ENCODE measurements at places on chromosomes 1 and 21.

DNA sequence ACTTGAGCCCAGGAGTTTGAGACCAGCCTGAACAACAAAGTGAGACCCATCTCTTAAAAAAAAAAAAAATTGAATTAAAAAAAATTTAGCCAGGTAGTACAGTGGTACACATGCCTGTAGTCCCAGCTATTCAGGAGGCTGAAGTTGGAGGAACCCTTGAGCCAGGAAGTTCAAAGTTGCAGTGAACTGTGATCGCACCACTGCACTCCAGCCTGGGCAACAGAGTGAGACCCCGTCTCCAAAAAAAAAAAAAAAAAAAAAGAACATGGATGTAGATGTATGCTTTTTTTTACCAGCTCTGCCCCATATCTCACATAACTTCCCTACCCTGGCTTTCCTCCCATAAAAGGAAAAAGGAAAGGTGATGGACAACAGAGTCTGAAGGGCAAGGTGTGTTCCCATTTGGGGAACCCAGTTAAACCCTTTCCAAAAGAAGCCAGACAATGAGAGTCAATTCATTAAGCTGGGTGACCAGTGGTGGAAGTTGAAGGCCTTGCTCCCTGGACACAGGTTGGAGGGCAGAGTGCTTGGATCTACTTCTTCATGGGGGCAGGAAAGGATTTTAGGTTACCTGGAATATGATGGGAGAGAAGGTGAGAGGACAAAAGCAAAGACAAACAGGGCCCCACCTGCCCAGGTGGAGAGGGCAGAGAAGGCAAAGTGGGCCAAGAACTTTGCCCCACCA lies 2.9 kb downstream of the KRTCAP2 start:
- no peak for DNase-seq

DNA sequence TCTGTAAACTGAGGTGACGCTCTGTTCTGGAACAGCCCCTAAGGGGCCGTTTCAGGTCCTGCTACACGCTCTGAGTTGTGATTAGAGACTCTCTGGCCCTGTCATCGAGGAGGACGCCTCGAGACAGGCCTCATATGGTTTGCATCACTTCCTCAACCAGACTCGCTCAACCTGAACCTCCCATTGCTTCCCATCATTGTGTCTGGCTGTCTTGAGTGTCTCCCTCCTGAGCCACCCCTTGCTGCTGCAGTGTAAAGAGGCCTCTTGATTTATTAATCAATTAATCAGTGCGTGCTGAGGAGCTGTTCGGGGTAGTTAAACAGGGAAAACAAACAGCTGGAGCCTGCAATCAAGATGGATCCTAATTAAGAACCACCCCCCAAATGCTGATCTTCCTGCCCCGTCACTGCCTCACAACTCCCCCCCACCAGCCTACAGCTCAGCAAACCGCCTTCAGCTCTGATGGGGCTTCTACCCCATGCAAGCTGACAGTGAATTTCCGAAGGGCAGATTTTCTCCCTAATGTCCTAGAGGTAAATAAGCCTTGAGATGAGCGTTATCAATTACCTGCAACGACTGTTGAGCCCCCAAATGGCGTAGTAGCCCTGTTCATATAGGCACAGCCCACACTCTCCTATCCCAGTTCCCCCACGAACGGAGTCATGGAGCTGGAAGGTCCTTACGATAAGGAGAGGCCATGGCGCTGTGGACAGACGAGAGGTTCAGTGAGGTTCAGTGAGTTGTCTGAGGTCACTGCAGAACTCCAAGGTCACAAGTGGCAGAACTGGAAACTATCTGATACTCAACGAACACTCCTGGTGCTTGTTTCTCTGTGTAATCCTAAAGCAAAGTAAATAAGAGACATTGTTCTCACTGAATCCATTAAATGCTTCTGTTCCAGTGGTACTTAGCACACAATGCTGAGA lies 210.6 kb downstream of the KIF26B start:
- no peak for DNase-seq

DNA sequence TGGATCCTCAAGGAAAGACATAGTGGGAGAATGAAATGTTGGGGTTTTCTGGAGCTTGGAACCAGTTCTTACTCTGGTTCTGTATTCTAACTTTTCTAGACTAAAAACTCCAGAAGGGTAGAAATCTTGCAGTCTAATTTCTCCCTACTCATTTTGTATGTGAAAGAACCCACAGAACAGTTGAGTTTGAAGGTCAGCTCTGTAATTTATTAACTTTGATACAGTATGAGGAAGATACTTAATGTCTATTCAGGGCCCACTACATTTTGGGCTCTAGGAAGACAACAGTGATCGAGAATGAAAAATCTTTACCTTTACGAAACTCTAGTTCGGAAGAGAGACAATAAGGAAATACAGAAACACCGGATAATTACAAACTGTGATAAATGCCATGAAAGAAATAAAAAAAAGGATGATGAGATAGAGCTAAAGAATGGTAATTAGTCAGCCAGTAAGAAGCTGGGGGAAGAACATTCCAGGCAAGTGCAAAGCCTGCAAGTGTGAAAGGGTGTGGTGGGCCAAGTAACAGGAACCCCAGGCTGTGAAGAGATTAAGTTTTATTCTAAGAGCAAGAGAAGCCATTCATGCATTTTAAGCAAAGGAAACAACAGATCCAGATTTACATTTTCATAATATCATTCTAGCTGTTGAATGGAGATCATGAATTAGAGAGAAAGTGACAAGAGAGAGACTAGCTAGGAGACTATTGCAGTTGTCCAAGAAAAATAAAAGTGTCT lies 159.9 kb upstream of the HMCN1 start:
- no peak for DNase-seq

DNA sequence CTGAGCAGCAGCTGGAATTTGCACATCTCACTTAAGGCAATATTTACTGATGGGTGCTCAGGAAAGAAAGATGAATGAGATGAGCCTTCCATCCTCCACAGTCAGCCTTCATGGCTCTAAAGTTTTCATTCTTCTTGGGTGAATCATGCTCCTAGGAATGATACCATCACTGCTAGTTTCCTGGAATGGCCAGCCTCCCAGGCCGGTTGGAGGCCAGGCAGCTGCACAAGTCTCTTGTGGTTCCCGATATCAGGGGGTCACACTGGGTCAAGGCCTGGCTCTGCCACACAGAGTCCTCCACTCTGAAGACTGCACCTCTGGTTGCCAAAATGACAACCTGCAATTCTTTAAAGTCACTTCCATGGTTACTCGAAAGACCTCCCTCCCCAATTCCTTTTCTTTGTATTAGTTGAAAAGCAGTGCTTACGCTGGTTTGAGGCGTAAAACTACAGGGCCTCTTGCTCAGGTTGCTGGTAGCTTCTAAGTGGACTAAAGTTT lies 46.2 kb upstream of the PALMD start:
- no peak for DNase-seq

- no peak for DNase-seq
These were observed 14.4 kb downstream of the UROD start for GRCh38 chr1:45026446-45026845.

DNA sequence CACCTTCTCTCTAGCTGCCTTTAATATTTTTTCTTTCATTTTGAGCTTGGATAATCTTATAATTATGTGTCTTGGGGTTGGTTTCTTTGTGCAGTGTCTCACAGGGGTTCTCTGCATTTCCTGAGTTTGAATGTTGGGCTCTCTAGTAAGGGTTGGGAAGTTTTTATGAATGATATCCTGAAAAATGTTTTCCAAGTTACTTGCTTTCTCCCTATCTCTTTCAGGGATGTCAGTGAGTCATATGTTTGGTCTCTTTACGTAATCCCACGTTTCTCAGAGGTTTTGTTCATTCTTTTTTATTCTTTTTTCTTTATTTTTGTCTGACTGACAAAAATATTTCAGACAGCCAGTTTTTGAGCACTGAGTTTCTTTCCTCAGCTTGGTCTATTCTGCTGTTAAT lies 55.4 kb upstream of the CCDC190 start:
- DNase-seq: no peak

DNA sequence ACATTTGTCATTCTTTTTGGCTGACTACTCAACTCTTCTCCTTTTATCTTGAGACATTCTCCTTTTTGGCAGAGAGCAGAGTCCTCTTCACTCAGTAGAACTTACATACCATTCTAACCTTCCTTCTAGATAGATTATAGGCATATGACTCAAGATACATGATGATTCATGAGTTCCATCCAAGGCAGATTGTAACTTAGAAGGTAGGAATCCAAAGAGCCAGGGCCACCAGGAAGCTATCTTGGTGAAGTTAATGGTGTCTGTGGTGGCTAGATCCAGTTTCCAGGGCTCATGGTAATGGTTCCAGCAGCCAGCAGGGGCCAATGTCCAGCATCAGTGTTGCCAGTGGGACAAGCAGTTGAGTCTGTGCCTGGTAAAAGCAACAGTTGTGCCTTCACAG lies 76.1 kb upstream of the KIAA0040 start:
- DNase-seq: no peak

GRCh38 chr1:181134543-181135436 lies 46.3 kb downstream of the IER5 start:
- DNase-seq: no peak

- no peak for DNase-seq
These were observed 108.6 kb downstream of the GDAP2 start for GRCh38 chr1:117820694-117821381.

DNA sequence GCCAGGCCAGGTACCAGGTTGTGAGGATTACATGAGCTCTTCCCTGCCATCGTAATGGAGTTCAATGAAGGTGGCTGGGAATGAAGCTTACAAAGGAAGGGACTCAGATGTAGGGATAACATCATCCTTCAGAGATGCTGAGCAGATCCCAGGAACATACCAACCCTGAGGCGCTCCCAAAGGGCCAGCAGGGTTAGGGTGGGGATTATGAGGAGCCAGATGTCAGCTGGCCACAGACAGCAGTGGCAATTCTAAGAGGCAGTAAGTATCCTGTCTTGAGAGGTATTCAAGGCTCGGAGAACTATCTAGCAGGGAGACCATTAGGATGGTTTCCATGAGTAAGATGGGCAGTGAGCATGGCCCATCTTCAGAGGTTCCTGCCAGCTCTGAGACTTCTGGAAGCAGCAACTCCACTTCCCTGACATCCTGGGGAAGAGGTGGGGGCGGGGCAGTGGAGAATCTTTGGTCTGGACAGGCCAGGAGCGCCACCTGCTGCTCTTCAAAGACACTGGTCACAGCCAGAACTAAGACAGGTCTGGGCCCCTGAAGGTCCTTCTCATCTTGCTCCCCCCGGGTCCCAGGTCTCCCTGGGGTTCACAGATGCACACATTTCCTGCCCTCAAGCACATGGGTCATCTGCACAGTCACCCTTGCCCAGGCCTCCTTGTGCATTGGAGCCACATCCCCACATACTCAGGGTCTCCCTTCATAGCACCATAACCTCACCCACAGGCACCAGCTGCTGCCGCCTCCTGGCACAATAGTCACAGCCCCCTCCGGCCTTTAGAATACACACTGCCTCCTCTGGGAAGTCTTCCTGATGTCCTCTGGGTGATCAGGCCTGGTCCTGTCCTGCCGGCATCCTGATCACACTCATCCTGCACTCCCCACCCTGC lies 2.7 kb upstream of the SDC3 start:
- peak; percentile 12 for DNase-seq

DNA sequence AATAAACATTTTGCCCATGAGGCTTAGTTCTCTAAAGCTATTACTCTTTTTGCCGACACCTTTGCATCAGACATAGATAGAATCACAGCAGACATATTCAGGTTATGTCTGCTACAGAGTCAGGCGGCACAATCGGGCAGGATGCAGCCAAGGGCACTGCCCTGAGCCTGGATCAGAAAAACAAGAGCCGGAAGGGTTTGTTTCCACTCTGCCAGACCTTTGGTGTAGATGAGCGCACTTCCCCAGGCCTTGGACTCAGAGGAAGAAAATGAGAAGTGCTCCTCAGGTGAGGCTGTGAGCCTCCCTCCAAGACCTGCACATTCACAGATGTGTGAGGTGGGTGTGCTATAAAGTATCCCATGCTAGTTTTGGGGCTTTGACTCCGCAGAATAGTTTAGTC lies 43.7 kb downstream of the GNG12 start:
- DNase-seq: no peak

- DNase-seq: no peak
These were observed 534 bp downstream of the C1orf56 start for GRCh38 chr1:151047925-151048644.

GRCh38 chr1:113980110-113980509 lies 836 bp downstream of the OLFML3 start:
- no peak for DNase-seq

DNA sequence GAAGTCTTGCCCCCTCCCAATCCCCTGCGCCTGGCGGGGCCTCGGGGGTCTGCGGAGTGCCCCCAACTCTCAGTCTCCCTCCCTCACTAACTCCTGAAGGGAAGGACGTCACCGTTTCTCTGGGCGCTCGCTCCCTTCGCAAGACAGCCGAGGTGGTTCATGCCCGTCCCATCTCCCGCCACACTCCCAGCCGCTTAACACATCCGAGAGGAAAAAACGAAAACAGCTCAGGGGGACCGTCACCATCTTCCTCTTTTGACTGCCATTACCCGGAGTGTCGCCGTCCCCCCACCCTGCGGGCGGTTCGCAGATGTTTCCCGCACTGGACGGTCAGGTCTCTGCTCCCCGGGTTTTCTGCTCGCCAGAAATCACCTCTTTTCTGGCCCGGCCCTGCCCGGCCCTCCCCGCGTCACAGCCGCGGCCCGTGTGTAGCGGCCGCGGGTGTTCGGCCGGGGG lies 532 bp downstream of the ERO1B start:
- DNase-seq: no peak

- no peak for DNase-seq
These were observed 122.8 kb upstream of the RAB4A start for GRCh38 chr1:229148041-229148671.

GRCh38 chr1:147892731-147893214 lies 9.8 kb upstream of the GJA8 start:
- DNase-seq: no peak

DNA sequence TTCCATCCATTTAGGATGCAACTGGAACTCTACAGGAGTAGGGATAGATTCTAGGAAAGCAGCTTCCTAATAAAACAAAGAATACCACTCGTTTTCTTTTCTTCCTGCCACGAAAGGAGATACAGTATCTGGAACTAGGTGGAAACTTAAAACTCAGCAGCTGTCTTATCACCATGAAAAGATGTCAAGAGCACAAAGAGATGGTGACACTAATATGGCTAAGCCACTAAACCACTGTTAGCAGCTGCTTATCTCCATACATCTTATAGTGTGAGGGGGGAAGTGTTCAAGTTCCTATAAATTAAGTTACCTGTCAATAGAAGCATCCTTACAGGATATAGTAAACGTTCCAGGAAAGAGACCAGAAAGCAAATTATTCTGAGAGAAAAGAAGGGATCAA lies 162.5 kb downstream of the TYW3 start:
- no peak for DNase-seq

DNA sequence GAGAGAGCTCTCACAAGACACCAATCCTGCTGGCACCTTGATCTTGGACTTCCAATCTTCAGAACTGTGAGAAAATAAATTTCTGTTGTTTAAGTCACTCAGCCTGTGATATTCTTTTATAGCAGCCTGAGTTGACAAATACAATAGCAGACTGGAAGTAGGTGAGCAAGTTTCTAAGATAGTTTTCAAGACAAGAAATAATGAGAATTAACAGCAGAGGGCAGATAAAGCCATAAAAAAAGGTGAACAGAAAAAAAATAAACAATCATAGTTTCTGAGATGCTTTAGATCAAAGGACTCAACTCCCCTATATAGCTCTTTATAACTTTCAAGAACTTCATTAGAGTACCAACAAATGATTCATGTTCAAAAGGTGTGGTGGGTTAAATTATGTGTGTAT lies 119.8 kb downstream of the PLPPR5 start:
- no peak for DNase-seq

- no peak for DNase-seq
These were observed 4.2 kb downstream of the GCLM start for GRCh38 chr1:93905051-93905450.

- DNase-seq: no peak
These were observed 9.2 kb upstream of the HOOK1 start for GRCh38 chr1:59805554-59805953.

GRCh38 chr1:62180639-62181038 lies 14.0 kb upstream of the L1TD1 start:
- no peak for DNase-seq

- DNase-seq: peak; percentile 63
These were observed 4.6 kb downstream of the IFFO2 start for GRCh38 chr1:18951818-18952391.

All from activated CD8-positive, alpha-beta memory T cell treated with anti-CD3 and anti-CD28 coated beads for 4 hours (primary cell).